ENCODE measurements at places on chromosomes 6 and 20.

DNA sequence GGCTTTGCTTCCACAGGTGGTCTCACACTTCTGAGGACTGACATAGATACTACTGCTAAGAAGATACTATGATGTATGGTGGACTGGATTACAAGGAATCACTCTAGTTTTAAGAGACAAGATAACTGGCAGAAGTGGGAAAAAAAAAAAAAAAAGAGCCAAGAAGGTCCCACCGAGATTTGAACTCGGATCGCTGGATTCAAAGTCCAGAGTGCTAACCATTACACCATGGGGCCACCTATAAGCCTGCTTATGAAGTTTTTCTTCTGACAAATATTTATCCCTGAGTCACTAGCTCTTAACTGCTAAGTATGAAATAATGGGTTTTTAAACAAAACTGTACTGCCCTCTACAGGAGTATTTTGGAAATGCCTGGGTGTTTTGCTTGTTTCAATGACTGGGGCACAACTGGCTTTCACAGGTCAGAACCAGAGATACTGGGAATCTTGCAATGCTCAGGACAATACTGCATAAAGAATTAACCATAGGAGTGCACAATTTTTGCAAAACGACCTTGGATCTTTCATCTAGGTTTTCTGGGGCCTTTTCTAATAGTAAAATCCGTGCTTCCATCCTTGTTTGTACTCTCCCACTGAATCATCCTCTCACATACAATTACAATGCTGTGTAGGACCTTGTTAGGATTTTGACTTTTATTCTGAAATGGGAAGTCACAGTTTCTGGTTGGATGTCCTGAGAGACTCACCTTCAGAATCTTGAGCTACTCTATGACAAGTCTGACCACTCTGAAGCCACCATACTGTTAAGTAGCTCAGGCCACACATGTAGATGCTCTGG, 116.3 kb downstream of the OR2B2 start:
- DNase-seq, result no peak

- DNase-seq, result no peak
These were observed 18.8 kb downstream of the DNMT3B start for GRCh38 chr20:32780749-32781655.

DNA sequence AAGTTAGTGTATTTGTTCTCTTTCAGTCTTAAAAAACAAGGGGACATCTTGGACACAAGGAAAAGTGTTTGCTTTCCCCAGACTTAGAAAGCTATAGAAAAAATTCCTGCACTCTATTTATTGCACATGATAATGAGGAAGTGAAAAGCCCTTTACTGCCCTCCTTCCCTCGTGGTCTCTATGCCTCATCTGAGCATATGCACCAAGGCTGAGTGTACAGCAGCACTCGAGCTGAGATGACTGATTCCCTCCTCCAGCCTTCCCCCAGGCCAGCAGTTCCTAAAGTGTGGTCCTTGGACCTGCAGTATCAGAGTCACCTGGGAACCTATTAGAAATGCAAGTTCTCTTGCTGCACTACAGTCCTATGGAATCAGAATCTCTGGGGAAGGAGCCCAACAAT, 14.3 kb upstream of the LAMP5 start:
- no peak for DNase-seq

DNA sequence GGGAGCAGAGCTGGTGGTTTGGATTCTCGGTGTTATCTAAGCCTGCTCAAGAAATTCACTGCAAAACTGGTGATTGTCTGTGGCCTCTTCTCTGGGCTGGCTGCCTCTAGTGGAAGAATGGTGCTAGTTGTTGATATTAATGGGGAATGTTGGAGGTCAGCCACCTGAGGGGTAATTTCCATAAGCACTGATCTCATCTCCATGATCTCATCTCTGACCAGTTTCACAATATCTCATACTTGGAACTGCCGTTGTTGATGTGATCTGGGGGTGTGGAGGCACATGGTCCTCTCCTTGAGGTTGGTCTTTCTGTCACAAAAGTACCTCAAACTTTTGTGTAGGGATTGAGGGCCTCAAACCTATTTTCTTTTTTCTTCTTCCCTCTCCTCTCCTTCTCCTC, 102.6 kb downstream of the CD109 start:
- DNase-seq, result no peak

- DNase-seq, result no peak
These were observed 1.6 kb downstream of the PSMA7 start for GRCh38 chr20:62141397-62142251.

DNA sequence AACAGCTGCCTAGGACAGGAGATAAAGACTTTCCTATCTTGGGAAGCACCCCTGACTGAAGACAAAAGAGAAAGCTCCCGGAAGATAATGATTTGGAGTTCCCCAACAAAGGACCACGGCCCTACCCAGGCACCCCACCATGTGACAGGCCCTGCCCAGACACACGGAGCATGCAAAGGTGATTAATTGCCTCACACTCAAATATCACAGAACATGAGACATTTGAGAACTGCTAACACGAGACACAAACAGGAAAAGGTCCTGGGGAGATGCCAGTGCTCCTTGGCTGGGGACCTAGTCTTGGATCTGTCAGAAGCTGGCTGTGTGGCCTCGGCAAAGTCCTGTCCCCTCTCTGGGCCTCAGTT, 82.5 kb upstream of the PTPN1 start:
- DNase-seq, result no peak

DNA sequence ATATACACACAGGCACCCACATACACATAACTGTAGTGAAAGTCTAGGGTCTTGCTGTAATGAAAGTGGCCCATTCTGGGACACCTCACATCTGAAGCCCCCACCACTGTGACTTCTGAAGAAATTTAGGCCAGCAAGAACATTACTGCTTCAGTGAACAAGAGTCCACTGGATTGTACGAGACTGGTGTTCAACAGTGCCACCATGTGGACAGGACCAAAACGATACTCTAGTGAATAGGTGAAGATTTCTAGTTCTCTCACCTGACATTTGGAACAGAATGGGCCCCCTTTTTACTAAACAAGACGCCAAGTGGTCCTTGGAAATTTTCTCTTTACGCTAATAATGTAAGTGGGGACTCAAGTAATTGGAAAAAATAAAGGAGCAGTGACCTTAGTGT, 156.9 kb downstream of the MAFB start:
- no peak for DNase-seq

GRCh38 chr6:75144386-75144785, 61.5 kb downstream of the COL12A1 start:
- DNase-seq, result no peak

GRCh38 chr6:170110201-170111140, 180.4 kb downstream of the DLL1 start:
- no peak for DNase-seq

GRCh38 chr6:54886932-54887584, 40.5 kb downstream of the FAM83B start:
- DNase-seq, result no peak

GRCh38 chr20:54585217-54585616, 109.8 kb downstream of the DOK5 start:
- no peak for DNase-seq

GRCh38 chr6:163708466-163708865, 293.9 kb downstream of the QKI start:
- DNase-seq, result no peak

DNA sequence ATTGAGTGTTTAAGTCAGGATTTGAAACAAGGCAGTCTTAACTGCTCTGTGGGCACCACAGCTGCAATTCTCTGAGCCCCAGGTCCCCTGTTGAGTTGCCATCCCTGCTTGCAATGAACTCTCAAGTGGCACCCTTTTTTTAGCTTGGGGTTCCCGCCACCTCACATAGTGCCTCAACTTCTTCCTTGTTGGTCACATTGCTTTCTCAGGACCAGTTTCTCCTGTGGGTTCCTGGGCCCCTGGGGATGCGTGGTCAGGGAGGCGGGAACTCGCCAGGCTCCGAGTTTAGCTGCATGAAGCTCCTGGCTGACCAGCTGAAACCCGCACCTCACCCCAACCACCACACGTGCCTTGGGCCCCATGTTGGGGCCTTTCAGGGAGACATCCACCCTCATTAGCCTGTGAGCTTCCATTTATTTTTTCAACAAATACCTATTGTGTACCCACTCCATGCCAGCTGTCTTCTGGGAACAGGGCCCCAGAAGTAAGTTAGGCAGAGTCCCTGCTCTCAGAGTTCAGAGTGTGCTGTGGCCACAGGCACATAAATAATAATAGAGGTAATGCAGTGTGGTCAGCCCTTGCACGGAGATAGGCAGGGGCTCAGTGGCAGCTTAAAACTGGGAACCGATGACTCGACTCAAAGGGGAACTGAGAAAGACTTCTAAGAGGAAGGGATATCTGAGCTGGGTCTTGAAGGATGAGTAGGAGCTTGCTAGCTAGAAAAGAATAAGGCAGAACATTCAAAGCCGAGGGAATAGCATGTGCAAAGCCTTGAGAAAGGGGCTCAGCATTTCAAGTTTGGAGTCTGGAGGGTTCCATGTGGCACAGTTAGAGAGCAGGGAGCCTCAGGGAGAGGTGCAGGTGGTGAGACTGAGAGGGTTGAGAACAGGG, 33.9 kb upstream of the FAM83D start:
- DNase-seq, result no peak

DNA sequence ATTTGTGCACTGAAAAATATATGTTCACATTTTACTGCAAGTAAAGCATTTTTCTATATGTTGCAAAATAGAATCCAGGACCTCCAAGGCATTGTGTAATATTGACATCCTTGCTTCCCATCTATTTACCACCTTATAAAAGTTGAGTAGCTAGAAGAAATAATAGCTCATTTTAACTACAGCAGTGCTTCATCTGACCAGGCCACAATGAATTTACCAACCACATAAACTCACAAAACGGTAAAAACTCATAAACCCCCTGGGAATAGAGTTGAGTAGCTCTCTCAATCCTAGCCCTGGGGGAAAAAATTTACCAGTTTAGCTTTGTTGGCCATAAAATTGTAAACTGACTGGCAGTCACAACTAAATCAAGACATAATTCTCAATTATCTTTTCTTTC, 3.9 kb downstream of the ATXN1 start:
- DNase-seq, result no peak

GRCh38 chr6:109579361-109579760, 96.3 kb upstream of the ZBTB24 start:
- no peak for DNase-seq

GRCh38 chr6:146770965-146771735, 172.4 kb downstream of the ADGB start:
- peak; percentile 15 for DNase-seq

GRCh38 chr6:35897036-35897435, 23.9 kb downstream of the SRPK1 start:
- no peak for DNase-seq

- DNase-seq, result no peak
These were observed 11.0 kb downstream of the PANK2 start for GRCh38 chr20:3900187-3900604.

- DNase-seq, result no peak
These were observed 55.9 kb downstream of the PPP1R3G start for GRCh38 chr6:5141046-5141445.

GRCh38 chr6:160457823-160458222, 109.6 kb downstream of the SLC22A3 start:
- DNase-seq, result no peak

- no peak for DNase-seq
These were observed 2.3 kb downstream of the FERMT1 start for GRCh38 chr20:6120491-6120988.

GRCh38 chr20:34022151-34022838, 28.6 kb downstream of the RALY start:
- no peak for DNase-seq

GRCh38 chr20:34820805-34821578, 4.5 kb downstream of the NCOA6 start:
- DNase-seq, result no peak

GRCh38 chr6:165835410-165835851, 172.4 kb upstream of the PDE10A start:
- no peak for DNase-seq

DNA sequence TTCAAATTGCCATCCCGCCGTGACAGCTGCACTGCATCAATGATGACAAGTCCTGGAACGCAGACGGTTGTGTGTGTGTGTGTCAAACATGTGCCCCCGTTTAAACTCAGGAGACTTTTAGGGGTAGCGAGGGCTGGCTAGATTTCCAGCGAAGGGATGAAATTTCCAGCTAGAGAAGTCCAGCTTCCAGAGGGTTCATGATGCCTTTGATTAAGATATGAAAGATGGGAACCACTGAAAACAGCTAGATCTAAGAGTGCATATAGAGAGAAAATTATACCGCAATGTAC, 644 bp downstream of the KIZ start:
- DNase-seq, result no peak

- no peak for DNase-seq
These were observed 11.9 kb downstream of the XKR7 start for GRCh38 chr20:31979713-31980426.

DNA sequence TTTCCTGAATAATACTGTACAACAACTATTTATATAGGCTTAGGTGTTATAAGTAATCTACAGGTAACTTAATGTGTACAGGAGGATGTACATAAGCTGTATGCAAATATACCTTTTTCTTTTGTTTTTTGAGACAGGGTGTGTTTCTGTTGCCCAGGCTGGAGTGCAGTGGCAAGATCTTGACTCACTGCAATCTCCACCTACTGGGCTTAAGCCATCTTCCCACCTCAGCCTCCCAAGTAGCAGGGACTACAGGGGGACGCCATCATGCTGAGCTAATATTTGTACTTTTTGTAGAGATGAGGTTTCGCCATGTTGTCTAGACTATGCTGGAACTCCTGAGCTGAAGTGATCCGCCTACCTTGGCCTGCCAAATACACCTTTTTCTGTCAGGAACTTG, 191.7 kb upstream of the ZNF217 start:
- no peak for DNase-seq

DNA sequence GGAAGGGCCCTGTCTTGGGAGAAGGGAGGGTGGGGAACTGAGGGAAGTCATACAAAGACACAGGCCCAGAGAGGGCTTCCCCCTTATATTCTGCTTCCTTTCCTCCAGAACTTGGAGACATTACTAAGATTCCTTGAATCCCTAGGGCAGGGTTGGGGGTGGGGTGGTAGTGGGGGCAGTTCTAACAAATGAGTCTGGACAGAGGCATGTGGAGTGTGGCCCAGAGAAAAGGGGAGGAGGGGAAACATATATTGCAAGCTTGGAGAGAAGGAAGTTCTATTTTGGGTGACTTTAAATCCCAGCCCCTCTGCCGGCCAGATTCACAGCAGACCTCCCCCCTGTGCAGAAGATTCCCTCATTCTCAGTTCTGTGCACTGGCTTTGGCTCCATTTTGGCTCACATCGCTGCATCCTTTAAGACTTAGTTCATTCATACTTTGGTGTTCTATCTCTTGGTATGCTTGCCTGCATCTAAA, 43.7 kb downstream of the DAAM2 start:
- DNase-seq, result no peak

- DNase-seq, result no peak
These were observed 29.5 kb downstream of the MTHFD1L start for GRCh38 chr6:150894935-150895552.

- DNase-seq, result peak; percentile 53
These were observed at the start of gene SYTL3 for GRCh38 chr6:158649289-158650143. Gene SYTL3, plus strand, starts transcription at chr6:158650054. Its CDS starts 13,215 bp downstream, at chr6:158663269.

DNA sequence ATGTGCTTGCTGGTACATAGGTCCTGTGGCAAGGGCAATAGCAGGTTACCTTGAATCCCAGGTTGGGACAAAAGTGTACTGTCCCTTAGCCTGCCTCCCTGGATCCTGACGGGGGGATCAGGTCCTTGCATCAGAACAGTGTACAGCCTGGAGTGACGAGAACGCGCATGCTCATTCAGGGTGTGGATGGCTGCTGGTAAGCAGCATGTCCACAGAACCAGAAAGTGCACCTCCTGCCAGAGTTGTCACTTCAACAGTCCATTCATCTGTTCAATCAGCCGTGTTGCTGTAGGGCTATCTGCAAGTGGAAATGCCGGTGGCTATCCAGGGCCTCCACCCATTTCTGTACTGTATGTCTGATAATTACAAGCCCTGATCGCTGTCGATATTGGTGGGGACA, 236.3 kb upstream of the SOX4 start:
- no peak for DNase-seq
